AG04450 (cell line): ENCODE measurements at places on chromosomes 4 and X. TPM values are rescaled to one million over a fixed set of nuclear protein-coding genes. Genes with fewer than 3 reads are reported as not detected.

The ZDHHC15 gene
- polyA plus RNA-seq = not detected in 2 replicates

DNA sequence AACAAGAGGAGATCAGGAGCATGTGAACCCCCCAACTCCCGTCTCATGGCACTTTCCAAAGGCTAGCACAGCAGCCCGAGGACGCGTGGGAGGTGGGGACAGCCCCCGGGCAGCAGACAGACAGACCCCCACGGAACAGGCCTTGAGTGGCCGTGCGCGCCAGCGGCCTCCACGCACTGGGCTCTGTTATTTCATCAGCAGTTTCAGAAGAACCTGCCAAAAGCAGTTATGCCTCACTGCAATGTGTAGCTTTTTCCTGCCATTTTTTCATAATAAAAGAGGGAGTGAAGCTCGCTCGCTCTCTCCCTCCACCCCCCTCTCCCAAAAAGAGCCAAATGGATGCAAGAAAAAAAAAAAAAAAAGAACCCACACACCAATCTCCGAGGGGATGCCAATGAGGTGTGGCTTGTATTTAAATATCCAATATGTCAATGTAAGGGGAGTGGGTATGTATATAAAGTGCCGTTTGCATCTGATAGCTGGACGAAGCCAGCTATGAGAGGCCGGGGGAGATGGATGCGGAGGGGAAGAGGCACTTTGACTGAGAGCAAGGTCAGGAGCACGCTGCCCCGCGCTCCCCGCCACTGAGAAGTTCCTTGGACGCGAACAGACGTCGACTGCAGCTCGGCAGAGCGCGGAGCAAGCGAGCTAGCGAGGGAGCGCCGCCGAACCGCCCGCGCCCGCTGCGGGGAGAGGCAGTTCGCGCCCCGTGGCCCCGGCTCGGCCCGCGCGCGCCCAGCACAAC is at the start of gene FGF16:
Gene FGF16 (plus strand): TSS at position 482 of the 745 bp plus-strand sequence. CDS start 286 bp downstream, outside the sequence.
- no peak for DNase-seq

- no peak for DNase-seq
Observed at GRCh38 chr4:114249976-114250375, 270.5 kb upstream of the ARSJ start.

DNA sequence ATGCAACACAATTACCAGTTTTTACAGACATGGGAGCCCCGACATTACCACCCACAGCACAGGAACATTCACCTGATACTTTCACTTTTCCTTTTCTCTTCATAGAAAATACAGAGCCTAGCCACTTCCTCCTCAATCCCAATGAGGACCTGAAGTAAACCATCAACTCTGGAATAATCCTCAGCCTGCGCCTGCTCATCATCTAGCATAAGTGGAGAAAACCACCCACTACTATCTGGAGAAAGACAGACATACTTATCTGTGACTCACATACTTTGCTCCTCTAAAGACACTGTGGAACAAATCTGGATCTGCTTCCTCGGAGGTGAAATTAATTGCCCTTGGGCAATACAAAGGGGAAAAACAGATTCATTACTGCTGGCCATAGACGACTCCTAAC is 47.8 kb downstream of the ZCCHC13 start:
- DNase-seq = no peak
